Central memory CD8-positive, alpha-beta T cell (primary cell): ENCODE measurements at places on chromosomes 12 and 14.

DNA sequence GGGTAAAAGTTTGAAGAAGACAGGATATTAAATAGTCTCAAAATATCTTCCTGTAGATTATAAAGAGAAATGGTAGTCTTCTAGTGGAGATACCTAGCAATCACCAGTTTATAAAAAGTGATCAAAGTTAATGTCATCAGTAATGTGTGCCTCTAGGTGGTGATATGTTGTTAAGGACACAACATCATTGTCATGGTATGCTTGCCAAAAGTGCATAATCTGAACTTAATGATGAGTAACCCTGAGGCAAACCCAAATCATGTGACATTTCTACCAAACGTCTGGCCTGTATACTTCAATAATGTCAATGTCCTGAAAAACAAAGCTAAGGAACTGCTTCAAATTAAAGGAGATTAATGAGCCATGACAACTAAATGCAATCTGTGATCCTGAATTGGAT lies 214.7 kb downstream of the PHLDA1 start:
- H3K4me3 ChIP-seq = no peak overlapping the region
- H3K4me1 ChIP-seq = peaks cover 3% of the 10 kb centered on the region
- no peak overlapping the region for H3K27ac ChIP-seq
- H3K27me3 ChIP-seq = no peaks in the 10 kb centered on the region
- H3K36me3 ChIP-seq = no peaks in the 10 kb centered on the region

DNA sequence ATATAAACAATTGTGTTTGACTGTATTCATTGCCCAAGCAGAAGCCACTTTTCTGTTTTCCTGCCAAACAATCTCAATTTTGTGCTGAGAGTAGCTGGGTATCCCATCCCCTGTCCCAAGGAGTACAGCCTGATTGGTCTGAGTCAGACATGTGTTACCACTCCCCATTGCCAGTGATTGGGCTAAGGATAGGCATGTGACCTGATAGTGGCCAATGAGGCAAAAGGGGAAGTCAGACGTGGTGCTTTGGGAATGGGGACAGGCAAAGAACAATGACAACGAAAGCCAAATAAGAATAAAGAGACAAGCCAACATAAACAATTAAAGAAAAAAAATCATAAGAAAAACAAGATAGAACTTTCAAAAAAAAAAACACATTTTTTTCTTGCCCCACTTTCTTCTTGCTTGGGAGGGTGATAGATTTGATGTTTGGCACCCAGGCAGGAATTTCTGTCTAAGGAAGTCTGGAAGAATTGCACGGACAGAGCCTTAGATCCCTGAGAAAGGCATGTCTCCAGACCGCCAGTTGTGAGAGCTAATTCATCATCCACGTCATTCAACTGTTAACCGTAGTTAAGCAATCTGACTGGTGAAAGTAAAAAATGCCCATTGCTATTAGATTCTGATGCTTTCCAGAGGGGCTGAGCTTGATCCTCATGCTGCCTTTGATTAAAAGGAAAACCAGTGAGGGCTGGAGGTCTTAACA lies 626.6 kb upstream of the TMEM132C start:
- no peak for DNase-seq
- no peaks in the 10 kb centered on the region for H3K4me1 ChIP-seq
- no peaks in the 10 kb centered on the region for H3K27me3 ChIP-seq
- H3K36me3 ChIP-seq = no peaks in the 10 kb centered on the region

DNA sequence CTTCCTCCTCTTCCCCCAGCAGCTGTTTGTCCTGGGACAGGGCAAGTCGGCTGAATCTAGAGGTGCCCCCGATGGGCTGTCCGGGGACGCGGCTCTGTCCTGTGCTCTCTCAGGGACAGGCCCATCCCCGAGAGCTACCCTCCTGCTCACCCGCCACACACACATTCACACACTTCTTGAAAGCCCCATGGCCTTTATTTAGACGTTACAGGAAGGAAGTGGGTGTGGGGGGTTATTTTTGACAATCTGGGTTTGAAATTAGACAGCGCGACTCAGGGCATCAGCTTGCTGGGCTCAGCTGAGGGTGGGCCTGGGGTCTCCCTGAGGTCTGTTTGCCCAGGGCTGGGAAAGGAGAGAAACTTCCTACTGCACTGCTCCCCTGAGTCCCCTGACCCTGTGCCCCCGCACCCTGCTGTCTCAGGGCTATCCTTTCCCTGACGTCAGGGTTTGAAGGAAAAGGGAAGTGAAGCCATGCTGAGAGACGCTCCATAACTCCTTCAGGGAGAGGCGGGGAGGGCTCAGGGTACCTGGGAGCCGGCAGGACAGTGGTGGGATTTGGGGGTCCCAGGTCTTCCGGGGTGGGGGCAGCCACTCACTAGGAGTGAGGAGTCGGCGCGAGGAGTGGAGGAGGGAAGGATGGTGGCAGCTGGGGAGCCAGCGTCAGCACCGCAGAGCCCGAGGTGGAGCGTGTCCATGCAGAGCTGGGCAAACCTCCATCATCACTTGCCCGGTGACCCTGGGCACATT lies 8.1 kb downstream of the PTPN6 start:
- peak; percentile 73 for DNase-seq
- peaks cover 76% of the 10 kb centered on the region for H3K4me1 ChIP-seq
- H3K27ac ChIP-seq = peak overlapping the region; percentile 99
- no peaks in the 10 kb centered on the region for H3K27me3 ChIP-seq

DNA sequence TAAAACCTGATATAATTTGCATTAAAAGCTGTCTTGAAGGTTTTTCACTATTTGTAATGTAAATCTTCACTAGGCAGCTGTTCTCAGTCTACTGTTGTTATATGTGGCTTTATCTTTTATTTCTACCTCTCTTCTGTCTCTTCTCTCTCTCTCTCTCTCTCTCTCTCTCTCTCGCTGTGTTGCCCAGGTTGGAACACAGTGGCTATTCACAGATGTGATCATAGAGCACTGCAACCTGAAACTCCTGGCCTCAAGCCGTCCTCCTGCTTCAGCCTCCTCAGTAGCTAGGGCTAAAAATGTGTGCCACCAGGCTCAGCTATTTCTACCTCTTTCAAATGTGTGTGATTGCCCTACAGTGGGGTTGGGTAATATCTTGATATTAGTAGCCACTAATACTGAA lies 21.1 kb downstream of the FUT8 start:
- peak overlapping the region; percentile 53 for H3K27ac ChIP-seq
- H3K27me3 ChIP-seq = no peaks in the 10 kb centered on the region
- no peak for DNase-seq
- H3K4me1 ChIP-seq = peaks cover 48% of the 10 kb centered on the region

DNA sequence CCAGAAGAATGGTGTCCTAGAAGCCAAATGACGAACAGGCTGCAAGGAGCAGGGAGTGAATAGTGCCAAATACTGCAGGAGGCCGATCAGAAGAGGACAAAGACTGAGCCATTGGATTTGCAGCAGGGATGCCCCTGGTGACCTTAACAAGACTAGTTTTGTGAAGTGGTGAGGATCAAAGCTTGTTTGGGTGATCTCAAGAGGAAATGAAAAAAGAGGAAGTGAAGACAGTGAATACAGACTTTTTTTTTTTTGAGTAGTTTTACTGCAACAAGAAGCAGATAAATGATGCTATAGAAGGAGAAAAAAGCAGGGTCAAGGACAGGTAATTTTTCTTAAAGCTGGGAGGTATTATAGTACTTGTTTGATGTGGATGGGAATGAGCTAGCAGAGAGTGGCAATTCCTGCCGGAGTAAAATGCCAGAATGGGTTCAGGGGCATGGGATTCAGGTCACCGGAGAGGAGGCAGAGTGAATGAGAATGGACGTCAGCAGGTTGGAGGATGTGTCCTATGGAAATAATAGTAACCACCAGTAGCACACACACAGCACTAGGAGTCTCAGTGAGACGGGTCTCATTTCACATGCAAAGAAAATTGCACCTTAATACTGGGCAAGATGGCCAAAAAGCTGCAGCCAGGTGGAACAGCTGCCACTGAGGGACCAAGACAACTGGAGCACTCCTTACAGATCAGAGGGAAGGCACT lies 345.8 kb upstream of the CCDC196 start:
- H3K27me3 ChIP-seq = peaks cover 25% of the 10 kb centered on the region
- no peak for DNase-seq
- H3K36me3 ChIP-seq = peaks cover 2% of the 10 kb centered on the region
- H3K4me3 ChIP-seq = no peak overlapping the region

DNA sequence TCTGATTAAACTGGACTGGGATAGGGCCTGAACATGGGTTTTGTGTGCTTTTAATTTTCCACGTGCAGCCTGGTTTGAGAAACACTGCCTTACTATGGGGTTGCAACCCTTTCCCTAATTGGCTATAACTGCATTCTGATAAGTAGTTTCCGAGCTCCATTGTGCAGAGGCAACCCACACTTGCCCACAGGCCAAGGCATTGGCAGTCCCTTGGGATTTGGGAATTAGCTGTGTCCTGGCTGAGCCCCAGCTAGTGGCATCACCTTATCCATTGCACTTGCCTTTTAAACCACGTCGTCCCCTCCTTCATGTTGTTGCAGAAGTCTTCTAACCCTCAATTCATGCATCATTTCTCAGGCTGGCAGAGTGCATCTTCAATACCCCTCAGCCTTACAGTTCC lies 10.2 kb downstream of the VCPKMT start:
- peaks cover 22% of the 10 kb centered on the region for H3K36me3 ChIP-seq
- no peaks in the 10 kb centered on the region for H3K27me3 ChIP-seq
- no peak overlapping the region for H3K27ac ChIP-seq
- no peak for DNase-seq
- no peak overlapping the region for H3K4me3 ChIP-seq

GRCh38 chr12:92459850-92460249 lies 242.9 kb upstream of the PLEKHG7 start:
- DNase-seq = no peak
- H3K27me3 ChIP-seq = no peaks in the 10 kb centered on the region
- H3K4me1 ChIP-seq = peaks cover 46% of the 10 kb centered on the region
- H3K27ac ChIP-seq = peak overlapping the region; percentile 50
- H3K4me3 ChIP-seq = no peak overlapping the region
- H3K36me3 ChIP-seq = no peaks in the 10 kb centered on the region

DNA sequence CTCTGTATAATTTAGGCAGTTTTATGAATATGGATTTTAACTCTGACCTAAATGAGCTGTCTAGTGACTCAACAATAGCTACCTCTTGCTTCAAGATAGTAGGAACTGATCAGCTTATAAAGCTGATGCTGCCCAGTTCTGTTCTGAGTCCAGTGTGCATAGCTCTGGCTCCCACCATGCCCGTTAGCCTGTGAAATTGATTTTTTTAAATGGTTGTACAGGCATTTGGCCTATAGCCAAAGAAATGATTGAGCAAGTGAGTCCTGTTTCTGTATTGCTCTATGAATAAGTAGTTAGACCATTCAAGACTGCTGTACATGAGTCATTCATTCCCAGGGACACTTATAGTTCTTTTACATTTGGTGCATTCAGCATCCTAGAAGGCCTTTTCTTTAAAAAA lies 36.4 kb downstream of the SAMD4A start:
- no peak for DNase-seq
- no peak overlapping the region for H3K27ac ChIP-seq
- H3K4me1 ChIP-seq = no peaks in the 10 kb centered on the region

DNA sequence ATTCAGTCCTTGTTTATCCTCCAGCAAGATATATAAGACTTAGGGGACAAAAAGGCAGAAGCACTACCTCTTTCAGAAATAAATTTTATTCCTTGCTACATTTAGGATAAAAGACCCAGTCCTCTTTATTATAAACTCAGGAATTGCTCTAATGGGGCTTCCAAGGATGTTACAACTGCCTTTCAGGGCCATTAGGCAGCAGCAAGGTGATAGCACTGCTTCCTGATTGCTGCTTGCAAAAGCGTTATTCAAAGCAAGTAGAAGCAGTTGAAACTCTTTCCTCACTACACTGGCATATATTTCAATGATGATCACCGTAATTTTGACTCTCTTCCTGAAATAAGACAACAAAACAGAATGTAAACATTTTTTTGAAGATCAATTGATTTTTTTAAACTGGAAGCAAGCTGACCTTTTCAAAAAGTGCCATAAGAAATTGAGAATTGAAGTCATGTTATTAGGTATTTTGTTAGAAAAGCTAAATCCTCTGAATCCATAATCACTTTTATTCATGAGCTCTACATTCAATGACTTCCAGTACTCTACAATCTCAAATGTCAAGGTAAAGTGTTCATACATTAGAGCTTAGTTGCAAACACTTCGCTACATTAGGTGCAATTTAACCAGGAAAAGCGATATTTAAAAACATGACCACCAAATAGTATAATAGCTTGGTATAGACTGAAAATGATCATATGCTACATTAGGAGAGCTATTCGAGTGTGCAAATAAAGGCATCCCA lies 233.4 kb upstream of the SYT10 start:
- no peak overlapping the region for H3K27ac ChIP-seq
- no peak overlapping the region for H3K4me3 ChIP-seq
- no peaks in the 10 kb centered on the region for H3K36me3 ChIP-seq
- no peaks in the 10 kb centered on the region for H3K4me1 ChIP-seq
- H3K27me3 ChIP-seq = no peaks in the 10 kb centered on the region

DNA sequence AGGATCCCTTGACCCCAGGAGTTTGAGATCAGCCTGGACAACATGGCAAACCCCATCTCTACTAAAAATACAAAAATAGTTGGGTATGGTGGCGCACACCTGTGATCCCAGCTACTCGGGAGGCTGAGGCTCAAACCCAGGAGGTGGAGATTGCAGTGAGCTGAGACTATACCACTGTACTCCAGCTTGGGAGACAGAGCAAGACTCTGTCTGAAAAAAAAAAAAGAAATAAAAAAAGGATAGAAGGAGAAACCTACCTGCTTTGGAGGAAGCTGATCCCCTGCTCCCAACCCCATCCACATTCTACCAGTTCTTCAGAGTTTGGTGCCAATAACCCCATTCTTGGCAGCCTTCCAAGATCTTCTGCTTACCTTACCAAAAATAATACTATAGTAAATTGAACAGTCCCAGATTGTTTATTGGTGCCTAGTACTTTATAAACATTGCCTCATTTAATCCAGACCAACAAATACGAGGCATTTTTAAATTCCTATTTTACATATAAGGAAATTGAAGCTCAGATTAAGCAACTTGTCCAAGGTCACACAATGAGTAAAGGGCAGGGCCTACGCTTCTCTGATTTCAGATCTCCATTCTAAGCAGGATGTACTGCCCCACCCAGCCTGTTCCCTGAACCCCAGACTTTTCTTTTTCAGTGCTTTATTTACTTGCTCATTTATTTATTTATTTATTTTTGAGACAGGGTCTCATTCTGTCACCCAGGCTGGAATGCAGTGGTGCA lies 33.2 kb upstream of the FAM222A start:
- no peak for DNase-seq
- peaks cover 2% of the 10 kb centered on the region for H3K36me3 ChIP-seq
- no peaks in the 10 kb centered on the region for H3K4me1 ChIP-seq
- peaks cover 19% of the 10 kb centered on the region for H3K27me3 ChIP-seq
- no peak overlapping the region for H3K27ac ChIP-seq

GRCh38 chr14:50013198-50013918 lies 103.0 kb downstream of the VCPKMT start:
- no peaks in the 10 kb centered on the region for H3K27me3 ChIP-seq
- H3K4me3 ChIP-seq = no peak overlapping the region
- peaks cover 25% of the 10 kb centered on the region for H3K4me1 ChIP-seq
- DNase-seq = no peak

- H3K36me3 ChIP-seq = peaks cover 22% of the 10 kb centered on the region
- no peak for DNase-seq
- peaks cover 72% of the 10 kb centered on the region for H3K4me1 ChIP-seq
- peak overlapping the region; percentile 93 for H3K4me3 ChIP-seq
- peak overlapping the region; percentile 71 for H3K27ac ChIP-seq
Observed at GRCh38 chr12:11653215-11653753, 3.8 kb downstream of the ETV6 start.
